CD4-positive, alpha-beta T cell treated with Interleukin-4 for 1 hour (primary cell): ENCODE measurements at places on chromosomes 5 and 9.

GRCh38 chr9:96188571-96188970 is 113.4 kb downstream of the HSD17B3 start:
- DNase-seq, result no peak

GRCh38 chr5:81253875-81254274 is 20.8 kb downstream of the CKMT2 start:
- DNase-seq, result no peak

GRCh38 chr5:63483338-63483737 is 478.9 kb downstream of the HTR1A start:
- no peak for DNase-seq

- no peak for DNase-seq
Measured at GRCh38 chr9:101432740-101433139, 2.8 kb downstream of the ALDOB start.

DNA sequence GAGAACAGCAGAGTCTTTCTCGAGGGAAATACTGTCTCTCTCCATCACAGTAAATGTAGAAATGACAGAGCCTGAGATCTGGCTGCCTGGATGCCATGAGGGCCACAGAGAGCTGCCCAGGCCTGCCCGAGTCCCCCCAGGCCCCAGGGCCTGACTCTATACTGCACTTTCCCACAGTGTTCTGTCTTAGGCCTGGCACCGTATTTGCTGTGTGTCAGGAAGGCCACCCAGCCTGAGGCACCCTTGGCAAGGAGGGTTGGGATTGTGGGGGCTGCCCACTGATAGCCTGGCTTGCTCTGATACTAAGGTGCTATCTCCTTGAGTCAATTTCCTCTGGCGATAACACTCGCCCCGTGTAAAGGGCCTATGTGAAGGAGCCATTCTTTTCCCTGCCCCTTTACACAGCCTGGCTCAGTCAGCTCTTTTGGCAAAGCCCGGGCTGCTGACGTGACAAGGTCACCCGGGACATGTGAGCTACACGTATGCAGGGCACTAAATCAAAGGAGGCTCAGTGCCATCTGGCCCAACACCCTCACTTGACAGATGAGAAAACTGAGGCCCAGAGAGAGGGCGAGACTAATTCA is 630.1 kb upstream of the KLF4 start:
- no peak for DNase-seq

DNA sequence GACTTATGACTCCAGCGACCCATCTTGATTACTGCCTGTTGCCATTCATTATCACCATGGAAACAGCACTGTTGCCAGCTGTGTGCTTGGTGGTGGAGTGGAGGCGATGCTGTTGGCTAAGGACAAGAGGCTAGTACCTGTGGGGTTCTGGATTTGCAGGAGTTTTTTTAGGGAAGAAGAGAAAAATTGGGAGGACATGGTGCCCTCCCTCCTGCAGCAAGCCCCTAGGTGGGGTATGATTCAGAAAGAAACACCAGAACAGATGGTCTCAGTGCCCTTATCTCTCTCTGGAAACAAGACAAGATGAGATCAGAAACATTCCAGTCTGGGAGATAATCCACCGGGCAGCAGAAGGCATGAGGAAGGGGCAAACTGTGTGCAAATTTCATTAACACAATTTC is 87.8 kb upstream of the TLR4 start:
- DNase-seq, result no peak

DNA sequence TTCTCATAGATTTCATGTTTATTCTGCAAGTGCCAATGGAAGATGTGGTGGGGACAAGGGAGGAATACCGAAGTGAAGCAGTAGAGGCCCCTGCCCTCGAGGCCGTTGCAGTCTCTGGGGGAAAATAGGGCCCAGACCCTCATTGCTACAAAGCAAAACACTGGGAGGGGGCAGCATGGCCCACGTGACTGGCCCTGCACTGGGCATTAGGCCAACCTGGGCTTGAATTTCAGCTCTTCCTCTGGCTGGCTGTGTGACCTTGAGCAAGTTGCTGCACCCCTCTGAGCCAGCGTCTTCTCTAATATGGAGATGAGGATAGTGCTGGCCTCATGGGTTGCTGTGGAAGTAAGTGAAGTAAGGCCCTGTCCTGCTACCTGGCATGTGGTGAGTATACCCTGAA is 709 bp upstream of the SYNPO start:
- no peak for DNase-seq

DNA sequence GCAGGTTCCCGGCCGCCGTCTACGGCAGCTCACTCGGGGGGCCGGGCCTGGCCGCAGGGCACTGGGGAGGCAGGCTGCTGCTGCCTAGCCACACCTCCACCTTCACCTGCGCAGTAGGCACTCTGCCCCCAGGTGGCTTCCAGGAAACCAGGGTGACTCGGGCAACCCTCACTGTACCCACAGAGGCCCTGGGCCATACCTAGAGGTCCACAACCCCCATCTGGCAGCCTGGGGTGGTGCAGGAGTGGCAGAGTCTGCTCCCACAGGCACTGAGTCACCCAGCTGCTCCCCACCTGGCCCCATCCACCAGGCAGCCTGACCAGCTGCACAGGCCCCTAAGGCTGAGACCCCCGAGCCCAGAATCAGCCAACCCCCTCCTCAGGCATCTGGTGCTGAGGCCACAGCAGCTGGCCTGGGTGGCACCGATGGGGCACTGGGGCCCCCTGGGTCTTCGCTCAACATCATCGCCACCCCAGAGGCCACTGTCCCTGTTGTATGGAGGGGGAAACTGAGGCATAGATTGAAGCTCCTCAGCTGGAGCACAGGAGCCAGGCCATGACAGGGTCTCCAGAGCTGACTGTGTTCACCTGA is 70.2 kb downstream of the KCNT1 start:
- DNase-seq, result no peak

GRCh38 chr5:51389577-51390463 is 6.6 kb downstream of the ISL1 start:
- no peak for DNase-seq

DNA sequence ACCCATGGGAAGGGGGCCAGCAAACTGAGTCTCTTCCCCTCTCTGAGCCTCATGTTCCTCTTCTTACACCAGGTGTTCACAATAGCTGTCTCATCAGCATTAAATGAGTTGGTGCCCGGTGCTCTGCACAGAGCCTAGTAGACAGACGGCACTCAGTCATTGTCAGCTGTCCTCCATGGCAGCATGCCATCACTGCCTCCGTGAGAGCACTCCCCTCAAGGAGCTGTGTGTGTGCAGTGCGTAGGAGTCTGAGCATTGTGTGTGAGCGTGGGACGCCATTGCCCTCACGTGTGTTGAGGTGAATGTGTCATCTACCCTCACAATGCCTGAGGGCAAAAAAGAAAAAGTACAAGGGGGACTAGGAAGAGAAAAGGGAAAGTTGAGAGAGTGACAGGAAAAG is 536.5 kb downstream of the CDK5RAP2 start:
- DNase-seq, result no peak

DNA sequence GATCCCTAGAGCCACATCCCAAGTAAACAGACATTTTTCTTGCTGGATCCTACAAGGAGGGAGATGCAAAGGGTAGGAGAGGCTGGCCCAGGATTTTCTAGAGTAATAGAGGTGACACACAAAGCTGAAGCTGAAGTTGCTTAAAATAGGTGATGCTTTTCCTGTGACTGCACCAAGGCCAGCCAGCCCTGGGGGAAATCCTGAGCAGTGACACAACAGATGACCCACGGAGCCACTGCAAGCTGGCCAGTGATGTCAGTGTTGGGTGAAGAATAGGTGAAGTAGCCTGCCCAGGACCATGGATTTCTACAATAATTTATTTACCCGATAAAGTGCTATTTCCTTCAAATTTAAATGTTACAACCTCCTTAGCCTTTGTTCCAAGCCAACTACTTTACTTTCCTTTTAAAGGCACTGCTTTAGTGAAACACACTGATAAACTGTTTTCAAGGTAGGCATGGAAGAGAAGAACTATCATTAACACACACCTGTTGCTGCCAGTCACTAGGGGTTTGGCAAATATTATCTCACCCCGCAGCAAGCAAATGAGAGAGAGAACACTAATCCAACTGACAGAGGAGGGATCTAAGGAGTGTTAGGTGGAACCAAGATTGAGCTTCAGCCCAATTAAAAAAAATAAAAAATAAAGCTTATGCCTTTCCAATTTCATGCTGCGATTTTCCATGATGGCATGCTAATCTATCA is 123.5 kb downstream of the CTNND2 start:
- DNase-seq, result no peak

DNA sequence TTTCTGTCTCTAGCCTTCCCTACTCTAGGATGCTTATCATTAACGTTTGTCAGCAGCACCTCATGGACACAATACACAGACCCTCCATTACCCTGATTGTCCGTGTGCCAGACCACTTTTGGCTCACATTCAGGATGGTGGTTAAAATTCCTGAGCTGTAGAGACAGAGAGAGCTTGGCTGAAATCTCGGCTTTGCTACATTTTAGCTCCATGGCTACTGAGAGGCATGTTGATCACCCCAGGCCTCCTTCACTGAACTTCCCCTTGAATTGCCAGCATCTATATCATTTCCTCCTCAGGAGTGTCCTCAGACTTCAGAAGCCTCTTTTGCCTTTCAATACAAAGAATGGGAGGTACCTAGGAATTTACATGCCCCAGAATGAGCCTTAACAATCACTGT is 104.7 kb upstream of the ISL1 start:
- DNase-seq, result no peak

GRCh38 chr9:133645021-133645765 is 9.0 kb downstream of the DBH start:
- no peak for DNase-seq

GRCh38 chr5:112923148-112923917 is 1.3 kb upstream of the REEP5 start:
- peak; percentile 58 for DNase-seq

DNA sequence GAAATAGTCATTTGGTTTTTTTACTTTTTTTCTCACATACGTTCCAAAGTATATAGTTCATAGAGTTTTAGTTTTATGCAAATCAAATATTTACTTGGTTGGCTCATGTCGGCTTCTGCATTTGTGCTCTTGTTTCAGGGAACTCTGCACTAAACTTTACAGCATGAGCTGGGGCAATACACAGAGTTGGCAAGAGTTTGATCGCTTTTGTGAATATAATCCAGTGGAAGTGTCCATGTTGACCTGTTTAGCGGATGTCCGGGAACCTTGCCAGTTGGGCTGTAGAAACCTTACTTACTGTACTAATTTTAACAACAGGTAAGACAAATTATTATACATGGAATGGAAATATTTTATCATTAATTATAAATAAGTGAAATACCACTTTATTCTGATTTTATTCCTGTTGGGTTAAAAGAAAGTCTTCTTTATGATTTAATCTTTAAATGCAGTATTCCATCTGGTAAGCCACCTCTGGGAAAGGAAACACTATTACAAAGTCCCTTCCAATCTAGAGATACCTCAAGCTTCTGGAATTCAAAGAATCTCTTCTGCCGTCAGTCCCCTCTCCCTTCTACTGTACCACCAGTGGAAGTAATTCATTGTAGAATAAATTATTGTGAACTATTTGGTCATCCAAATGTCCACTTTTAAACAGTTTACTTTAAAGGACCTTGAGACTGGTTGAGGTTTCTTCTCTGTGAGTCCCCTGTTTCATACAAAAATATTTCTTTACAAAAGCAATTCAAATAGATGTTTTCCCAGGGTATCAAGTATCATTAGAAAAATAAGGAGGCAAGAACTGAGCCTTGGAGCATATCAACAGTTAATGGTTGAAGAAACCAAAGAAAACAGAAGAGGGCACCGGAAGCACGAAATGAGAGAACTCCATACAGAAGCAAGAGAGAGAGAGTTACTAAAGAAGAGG is 45.2 kb upstream of the GLIPR2 start:
- DNase-seq, result no peak

- DNase-seq, result no peak
Measured at GRCh38 chr5:170449232-170449631, 54.6 kb upstream of the KCNIP1 start.

- no peak for DNase-seq
Measured at GRCh38 chr9:110399983-110400382, 62.3 kb upstream of the TXNDC8 start.

GRCh38 chr5:93359960-93360305 is 221.1 kb downstream of the NR2F1-AS1 start:
- no peak for DNase-seq

- DNase-seq, result no peak
Measured at GRCh38 chr9:24900179-24900578, 354.5 kb upstream of the IZUMO3 start.

- DNase-seq, result no peak
Measured at GRCh38 chr9:16398691-16399090, 471.8 kb downstream of the BNC2 start.

GRCh38 chr9:107397076-107398044 is 92.2 kb downstream of the KLF4 start:
- DNase-seq, result no peak

- DNase-seq, result no peak
Measured at GRCh38 chr5:168023191-168023590, 268.3 kb upstream of the WWC1 start.

DNA sequence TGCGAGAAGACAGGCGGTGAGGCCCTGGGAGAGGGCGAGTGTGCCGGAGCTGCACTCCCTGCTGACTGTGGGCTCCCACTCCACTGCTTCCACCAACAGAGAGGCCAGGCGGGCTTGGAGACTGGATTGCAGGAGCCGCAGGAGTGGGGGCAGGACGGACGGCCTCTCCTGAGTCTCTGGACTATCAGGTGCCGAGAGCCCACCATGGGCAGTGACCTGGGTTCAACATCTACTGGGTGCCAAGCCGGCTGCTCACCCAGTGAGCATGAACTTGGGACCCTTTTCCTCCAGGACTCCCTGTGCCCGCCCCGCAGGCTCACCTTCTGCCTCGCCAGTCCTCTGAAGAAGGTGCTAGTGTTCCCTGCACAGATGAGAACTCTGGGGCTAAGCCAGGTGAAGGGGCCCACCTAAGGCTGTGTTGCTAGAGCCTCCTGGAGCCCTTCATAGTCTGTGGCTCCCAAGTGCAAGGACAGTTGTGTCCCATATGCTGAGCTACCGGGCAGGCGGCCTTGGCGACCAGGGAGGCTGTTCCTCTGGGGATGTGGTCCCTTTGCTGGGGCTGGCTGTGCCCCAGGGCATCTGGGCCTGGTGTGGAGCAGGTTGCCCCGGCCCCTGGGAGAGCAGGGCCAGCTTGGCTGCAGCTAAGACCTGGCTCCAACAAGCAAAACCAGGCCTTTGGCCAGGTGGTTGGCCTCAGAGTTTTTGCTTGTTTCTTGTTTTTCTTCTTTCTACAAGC is 77.7 kb upstream of the PHYKPL start:
- no peak for DNase-seq

- DNase-seq, result no peak
Measured at GRCh38 chr5:7585807-7586206, 189.9 kb downstream of the ADCY2 start.

DNA sequence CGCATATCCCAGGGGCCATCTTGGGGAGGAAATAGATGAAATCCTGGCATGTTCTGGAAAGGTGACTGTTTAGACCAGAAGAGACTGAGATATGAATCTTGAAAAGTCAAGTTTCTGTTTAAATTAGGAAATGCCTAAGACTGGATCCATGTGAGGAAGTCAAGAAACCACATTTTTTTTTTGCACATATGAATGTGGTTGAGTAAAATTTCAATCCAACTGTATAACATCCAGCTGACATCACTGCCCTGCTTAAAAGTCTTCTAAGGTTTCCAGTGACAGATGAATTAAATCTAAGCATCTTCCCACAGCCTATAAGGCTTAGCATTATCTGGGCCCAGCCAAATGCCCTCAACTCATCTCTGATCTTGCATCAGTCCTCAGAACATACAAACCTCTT is 47.7 kb upstream of the TCERG1 start:
- DNase-seq, result no peak
